ENCODE measurements at places on chromosomes 1 and 21.

- no peak for DNase-seq
These were observed 58.6 kb downstream of the PBX1 start for GRCh38 chr1:164617377-164618201.

GRCh38 chr1:218371927-218372672 is 27.0 kb downstream of the TGFB2 start:
- DNase-seq = no peak

GRCh38 chr1:214021321-214021720 is 33.5 kb downstream of the PROX1 start:
- no peak for DNase-seq

GRCh38 chr1:110058591-110058990 is 11.9 kb downstream of the ALX3 start:
- DNase-seq = no peak

GRCh38 chr1:241611063-241611462 is 29.1 kb downstream of the CHML start:
- no peak for DNase-seq

DNA sequence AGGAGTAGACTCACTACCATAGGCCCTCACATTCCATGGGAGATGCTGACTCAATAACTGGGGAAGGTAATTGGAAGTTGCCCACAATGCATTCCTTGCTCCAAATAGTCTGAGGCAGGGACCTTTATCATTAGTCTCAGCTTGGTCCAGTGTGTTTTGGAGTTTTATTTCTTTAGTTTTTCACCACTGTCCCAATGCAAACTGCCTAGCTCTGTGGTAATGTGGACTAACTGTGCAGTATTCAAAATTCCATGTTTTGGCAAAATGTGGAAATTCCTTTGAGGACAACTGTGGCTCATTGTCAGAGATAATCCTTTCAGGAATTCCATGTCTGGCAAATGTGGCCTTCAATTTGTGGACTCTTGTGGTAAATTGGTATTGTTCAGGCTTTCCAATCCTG is 78.1 kb upstream of the PAPPA2 start:
- no peak for DNase-seq

- DNase-seq = peak; percentile 74
These were observed 716 bp upstream of the MTARC1 start for GRCh38 chr1:220786057-220786336.

GRCh38 chr1:88973520-88974137 is 18.8 kb downstream of the KYAT3 start:
- no peak for DNase-seq

DNA sequence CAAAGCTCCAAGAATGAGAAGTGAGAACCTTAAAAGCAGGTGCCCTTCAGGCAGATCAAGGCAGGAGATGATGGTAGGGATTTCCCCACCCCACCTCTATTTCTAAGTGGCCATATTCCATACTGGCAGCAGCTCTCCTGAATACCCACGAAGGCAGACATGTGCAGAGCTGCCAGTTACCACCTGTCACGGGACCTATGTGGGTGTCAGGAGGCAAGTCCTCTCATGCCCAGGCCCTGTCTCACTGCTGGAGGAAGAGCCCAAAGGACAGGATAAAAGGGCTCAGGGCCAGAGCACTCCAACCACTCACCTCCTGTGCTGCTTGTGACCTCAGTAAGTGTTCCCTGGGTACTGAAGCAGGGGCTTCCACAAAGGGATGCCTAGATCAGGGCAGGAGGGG is 721 bp upstream of the LCE1B start:
- DNase-seq = no peak

- DNase-seq = no peak
These were observed 478 bp upstream of the PRDM2 start for GRCh38 chr1:13699510-13699909.

GRCh38 chr1:245060684-245061374 is 94.0 kb upstream of the KIF26B start:
- DNase-seq = no peak

- no peak for DNase-seq
These were observed 14.0 kb upstream of the ZC3H11B start for GRCh38 chr1:219626865-219627264.

DNA sequence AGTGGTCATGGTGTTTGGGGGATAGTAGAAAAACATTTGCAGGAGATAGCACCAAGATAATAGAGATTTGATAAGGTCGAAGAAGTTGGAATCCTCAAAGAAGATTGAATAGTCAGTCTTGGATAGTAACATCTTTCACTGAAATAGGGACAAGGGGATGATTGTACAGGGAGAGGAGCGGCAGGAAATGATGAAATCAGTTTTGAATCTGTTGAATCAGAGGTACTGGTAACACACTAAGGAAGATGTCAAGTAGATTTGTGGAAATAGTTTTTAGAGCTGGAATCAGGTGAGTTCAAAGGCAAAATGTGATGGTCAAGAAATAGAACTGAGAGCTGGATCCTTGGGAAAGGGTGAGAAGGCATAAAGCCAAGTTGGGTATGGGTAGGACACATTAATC is 26.5 kb downstream of the CAP1 start:
- DNase-seq = no peak

DNA sequence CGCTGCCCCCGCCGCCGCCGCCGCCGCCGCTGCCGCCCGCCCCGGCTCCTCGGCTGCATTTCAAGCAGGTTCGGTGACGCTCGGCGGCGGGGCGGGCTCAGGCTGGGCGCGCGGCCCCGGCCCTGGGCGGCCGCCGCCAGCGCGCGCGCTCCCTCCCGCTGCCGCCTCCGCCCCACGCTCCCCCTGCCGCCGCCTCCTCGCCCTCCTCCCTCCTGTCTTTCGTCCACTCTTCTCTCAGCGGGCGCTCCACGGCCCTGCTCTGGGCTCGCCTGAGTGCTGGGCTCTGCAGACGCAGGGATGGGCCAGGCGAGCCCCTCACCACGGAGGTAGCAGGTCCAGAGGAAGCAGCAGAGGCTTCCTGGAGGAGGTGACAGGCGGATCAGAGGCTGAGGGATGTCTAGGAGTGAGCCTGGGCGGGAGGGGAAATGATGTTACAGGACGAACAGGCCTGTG is at the start of gene LRP8:
TSS of gene LRP8 (minus strand) at position 62 of the 453 bp plus-strand sequence. CDS start 158 bp downstream, outside the sequence.
- DNase-seq = peak; percentile 89

DNA sequence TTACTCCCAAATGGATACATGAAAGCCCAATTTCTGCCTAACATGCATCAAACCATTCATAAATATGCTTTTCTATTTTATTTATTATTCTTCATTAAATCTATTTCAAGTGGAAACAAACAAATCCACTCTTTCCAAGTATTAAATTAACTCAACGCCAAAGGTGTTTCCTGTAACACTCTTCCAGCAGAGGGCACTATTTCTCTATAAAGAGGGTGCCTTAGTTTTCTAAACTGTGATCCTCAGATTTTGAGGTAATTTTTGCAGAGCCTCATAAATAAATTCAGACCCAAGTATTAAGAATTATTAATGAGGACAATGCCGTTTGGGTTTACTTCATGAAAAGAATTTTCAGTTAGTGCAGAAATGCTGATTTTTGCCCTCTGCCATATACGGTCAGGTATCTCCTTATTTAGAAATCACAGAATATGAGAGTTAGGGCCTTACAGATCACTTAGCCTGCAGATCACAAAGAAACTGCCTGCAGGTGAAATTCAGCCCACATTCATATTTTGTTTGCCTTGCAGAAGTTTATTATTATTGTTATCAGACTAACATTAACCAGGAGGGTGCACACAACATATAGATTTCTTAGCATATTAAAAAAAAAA is 40.1 kb upstream of the MYSM1 start:
- DNase-seq = no peak

GRCh38 chr1:224704107-224704735 is 88.1 kb downstream of the CNIH3 start:
- no peak for DNase-seq

DNA sequence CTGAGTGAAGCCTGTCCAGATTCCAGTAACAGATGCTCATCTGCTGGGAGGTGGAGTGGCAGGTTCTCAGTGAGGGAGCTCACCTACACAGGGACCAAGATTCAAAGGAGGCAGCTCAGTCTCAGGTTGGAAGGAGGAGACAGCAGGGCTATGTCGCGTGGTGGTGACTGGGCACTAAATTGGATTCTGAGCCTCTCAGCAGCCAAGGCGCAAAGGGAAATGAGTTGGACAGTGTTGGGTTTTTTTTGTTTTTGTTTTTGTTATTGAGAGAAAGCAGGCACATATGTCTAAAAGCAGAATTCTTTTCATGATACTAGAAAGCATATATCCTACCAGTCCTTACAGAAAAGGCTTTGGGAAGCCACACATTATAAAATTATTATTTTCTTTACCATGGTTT is 26.2 kb downstream of the UMODL1 start:
- no peak for DNase-seq

DNA sequence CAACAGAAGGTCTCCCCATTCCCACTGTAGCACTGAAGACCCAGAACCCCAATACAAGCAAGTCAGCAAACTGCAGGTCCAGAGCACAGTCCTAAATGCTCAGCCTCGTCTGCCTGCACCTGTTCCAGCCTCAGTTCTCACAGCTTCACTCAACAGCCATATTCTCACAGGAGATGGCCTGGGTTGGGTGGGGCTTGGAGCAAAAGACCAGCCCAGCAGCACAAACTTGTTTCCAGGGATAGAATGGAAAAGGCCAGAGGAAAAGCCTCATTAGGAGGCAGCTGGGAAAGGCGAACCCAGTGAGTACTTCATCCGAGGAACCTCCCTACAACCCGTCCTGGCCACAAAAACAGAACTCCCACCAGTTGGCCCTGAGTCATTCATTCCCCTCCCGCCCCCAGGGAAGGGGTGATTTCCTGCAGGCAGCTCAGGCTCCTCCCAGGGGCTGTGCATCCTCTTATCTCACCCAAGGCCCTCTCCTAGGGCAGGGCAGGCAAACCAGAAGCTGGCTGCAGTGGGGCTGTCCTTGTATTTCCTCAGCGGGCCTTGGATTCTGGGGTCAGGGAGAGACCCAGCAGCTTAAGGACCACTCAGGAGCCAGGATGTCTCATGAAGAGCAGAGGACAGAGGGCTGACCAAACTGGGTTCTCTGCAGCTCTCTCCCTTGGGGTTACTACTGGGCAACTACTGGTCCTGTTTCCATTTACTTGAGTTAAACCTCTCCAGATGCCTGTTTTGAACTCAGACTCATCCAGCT is 7.4 kb upstream of the MPL start:
- no peak for DNase-seq

GRCh38 chr1:222087221-222087920 is 345.5 kb upstream of the DUSP10 start:
- DNase-seq = no peak

DNA sequence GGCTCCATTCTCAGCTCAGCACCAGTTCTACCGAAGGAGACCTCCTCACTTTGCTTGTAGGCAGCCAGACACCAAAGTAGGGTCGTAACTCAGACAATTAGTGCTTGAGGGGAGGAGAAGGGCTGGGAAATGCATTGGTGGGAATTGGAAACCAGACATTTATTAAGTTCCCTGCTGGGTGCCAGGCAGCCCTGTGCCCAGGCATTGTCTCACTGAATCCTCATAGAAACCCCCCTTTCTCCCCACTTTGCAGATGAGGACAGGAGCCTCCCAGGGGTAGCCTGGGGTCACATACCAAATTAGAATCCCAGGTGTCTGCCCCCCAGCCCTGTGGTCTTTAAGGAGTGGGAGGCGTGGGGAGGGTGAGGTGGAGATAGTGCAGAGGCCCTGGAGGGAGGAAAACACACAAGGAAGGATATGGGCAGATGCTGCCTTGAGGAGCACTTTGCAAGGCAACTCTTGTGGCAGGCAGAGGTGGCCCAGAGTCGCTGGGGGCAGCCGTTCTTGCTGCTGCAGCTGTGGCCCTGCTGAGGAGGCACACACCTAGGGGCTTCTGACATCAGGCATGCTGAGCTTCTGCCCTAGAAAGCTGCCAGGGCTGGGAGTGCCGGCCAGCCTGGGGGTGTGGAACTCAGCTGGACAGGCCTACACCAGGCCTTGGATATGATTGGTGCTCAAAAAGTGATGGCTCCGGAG is 29.4 kb downstream of the CDK18 start:
- DNase-seq = peak; percentile 70

- no peak for DNase-seq
These were observed 14.6 kb downstream of the STRIP1 start for GRCh38 chr1:110048923-110049601.

DNA sequence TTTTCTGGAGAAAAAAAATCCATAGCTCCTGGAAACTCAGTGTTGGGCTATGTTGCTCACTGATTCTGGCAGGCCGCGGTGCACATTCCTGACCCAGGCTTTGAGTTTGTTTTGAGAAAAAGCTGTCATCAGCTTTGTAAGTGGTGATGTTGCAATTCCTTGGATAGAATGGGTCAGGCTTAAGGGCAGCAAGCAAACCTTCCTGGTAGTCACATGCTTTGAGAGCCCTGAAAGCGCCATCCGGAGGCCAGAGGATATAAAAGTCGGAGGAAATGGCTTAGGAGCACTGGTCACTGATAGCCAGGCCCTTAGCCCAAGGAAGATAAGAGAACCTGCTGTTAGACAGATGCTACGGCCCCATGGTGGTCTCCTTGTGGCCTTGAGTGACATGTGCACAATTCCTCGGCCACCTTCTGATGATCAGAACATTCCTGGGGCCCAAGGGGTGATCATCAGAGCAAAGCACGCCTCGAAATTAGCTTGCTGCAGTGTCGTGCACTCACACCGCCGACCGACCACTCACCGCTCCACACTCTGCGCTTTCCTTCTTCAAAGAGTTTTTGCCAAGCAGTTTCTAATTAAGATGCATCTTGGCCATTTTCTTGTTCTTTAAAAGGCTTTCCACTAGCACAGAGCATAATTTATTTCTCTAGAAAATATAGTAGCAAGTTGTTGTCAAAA is 78.6 kb downstream of the MAN1C1 start:
- DNase-seq = peak; percentile 88

DNA sequence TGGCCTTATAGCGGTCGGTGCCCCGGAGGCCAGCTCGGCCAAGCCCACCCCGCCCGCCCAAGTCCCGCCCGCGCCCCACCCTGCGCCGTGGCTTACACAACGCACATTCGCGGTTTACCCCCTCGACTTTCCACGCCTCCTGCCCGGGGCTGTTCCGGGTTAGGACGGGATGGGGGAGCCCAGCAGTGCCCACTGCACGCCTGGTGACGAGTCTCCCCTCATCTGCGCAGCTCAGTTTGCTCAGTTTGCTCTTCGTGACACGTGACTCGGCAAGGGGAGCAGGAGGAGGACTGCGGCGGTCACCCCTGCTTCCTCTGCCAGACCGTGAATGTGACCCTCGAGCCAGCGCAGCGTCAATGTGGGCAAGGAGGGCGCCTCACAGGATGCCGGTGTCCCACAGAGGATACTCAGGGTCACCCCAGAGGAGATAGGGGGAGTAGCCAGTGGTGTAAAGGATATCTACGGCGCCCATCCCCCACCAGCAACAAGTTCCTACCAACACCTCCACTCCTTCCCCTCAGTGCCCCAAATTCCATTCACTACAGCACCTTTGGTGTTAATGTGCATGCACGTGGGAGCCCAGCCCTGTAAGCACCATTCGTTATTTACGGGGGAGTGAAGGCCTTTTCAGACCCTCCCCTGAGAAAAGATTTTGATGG is 350 bp upstream of the S100A6 start:
- peak; percentile 94 for DNase-seq

- DNase-seq = no peak
These were observed 1.7 kb downstream of the RHOU start for GRCh38 chr1:228736844-228737445.
